Fibroblast of skin of right quadriceps (primary cell): ENCODE measurements at places on chromosomes 16 and 17.

- no peak for DNase-seq
These were observed 26.9 kb upstream of the FAM20A start for GRCh38 chr17:68627956-68628575.

DNA sequence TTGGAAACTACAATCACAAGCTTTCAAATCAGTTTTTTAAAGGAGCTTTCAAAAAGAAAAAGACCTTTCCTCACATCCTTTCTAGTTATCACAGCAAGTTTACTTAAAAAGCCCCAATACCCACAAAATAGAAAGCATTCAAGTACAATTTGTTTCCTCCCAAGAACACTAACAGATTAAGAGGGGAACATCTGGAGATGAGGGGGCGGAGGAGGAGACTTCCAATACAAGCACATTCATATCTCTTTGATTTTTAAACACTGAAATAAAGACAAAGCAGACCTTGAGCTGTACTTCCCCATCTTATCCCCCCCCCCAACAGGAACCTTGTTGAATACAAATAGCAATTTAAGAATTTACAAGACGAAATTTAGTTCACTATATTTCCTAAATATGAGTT, 2.0 kb downstream of the YWHAE start:
- no peak for DNase-seq

- DNase-seq, result no peak
These were observed 5.1 kb upstream of the HLF start for GRCh38 chr17:55259684-55260111.

DNA sequence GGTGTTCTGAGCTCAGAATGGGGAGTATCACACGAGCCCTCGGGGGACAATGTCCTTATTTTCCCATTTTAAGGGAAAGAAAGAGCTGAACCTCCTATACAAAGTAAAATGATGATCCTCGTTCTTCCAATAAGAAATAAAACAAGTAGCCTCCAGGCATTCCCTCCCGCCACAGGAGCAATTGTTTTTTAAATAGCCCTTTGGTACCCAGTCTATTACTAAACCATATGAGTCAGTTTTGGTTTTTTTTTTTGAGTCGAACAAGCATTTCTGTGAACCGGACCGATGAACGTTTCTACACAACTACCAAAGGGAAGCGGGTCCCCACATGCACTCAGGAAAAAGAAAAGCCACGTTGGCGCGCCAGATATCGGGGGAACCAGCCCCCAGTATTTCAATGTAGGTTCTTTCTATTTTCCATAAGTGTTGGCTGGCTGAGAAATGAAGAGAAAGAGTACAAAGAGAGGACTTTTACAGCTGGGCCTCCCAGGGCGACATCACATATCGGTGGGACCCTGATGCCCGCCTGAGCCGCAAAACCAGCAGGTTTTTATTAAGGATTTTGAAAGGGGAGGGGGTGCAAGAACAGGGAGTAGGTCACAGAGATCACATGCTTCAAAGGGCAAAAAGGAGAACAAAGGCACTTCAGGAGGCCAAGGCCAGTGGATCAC, 3.8 kb upstream of the DCXR start:
- DNase-seq, result no peak

- no peak for DNase-seq
These were observed 78.2 kb downstream of the CCDC182 start for GRCh38 chr17:57666946-57667345.

GRCh38 chr17:15973834-15974233, 25.7 kb downstream of the ZSWIM7 start:
- DNase-seq, result no peak
